Cardiac muscle cell (in vitro differentiated cells and primary cell): ENCODE measurements at places on chromosomes 12 and 14. TPM values are rescaled to one million over a fixed set of nuclear protein-coding genes. Genes with fewer than 3 reads are reported as not detected.

Gene KRT83
- not detected in 2 replicates for total RNA-seq

Gene RNU4-1
- not detected in 2 replicates for total RNA-seq

DNA sequence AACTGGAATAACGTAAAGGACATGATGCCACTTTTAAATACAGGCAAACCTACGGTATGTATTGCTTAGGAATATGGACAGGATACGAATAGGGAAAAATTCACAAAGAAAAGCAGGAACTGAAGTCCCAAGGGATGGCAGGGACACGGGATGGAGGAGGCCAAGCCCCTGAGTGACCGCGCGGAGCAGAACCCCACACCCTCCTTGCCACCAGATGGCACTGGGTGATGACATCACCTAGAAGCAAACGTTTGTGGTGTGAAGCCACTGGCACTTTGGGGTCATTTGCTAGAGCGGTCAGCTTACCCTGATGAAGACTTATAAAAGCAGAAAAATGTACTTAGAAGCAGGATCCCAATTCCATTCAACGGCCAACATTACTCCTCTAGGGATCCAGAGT lies 9.4 kb downstream of the DHX37 start:
- no peak overlapping the region for H3K27ac ChIP-seq
- no peaks in the 10 kb centered on the region for H3K27me3 ChIP-seq
- no peak for DNase-seq
- peaks cover 26% of the 10 kb centered on the region for H3K36me3 ChIP-seq
- no peaks in the 10 kb centered on the region for H3K4me1 ChIP-seq
- H3K4me3 ChIP-seq = no peak overlapping the region

DNA sequence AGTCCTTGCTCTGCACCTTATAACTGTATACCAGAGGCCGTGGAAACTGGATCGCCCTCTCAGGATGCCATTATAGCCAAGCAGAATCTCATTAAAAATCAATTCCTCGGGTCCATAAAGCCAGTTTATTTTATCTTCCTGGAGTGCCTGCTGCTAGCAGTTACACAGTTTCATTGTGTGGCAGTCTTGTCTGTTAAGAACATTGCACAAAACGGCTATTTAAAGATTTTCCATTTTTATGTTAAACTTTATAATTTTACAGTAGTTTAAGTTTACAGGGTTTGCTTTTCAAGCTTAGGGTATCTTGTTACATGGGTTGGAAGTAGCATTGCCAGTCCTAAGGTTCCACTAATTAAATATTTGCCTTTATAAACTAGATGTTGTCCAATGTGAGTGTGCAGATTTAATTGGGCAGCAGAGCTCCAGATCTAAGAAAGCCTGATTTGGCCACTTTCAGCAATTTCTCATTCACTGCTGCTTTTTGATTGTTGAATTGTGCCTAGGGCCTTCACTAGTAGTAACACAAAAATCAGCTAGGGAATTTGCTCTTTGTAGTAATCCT lies 17.0 kb downstream of the TMEM30B start:
- peaks cover 10% of the 10 kb centered on the region for H3K27me3 ChIP-seq
- no peaks in the 10 kb centered on the region for H3K4me1 ChIP-seq
- no peak for DNase-seq

DNA sequence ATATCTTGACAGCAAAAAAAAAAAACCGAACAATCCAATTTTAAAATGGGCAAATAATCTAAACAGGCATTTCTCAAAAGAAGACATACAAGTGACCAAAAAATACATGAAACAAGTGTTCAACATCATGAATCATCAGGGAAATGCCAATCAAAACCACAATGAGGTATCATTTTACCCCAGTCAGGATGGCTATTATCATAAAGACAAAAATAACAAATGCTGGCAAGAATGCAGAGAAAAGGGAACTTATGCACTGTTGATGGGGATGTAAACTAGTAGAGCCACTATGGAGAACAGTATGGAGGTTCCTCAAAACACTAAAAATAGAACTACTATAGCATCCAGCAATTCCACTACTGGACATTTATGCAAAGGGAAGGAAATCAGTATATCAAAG lies 448.2 kb downstream of the RGS6 start:
- H3K27me3 ChIP-seq = no peaks in the 10 kb centered on the region
- DNase-seq = no peak
- no peaks in the 10 kb centered on the region for H3K4me1 ChIP-seq
- no peak overlapping the region for H3K27ac ChIP-seq
- no peaks in the 10 kb centered on the region for H3K36me3 ChIP-seq

- H3K4me3 ChIP-seq = no peak overlapping the region
- H3K4me1 ChIP-seq = peaks cover 22% of the 10 kb centered on the region
- no peaks in the 10 kb centered on the region for H3K27me3 ChIP-seq
- no peak overlapping the region for H3K27ac ChIP-seq
- DNase-seq = peak; percentile 22
- no peaks in the 10 kb centered on the region for H3K36me3 ChIP-seq
Measured at GRCh38 chr14:71658261-71658860, 273.9 kb upstream of the RGS6 start.

- peaks cover 95% of the 10 kb centered on the region for H3K27me3 ChIP-seq
- peak overlapping the region; percentile 21 for H3K4me3 ChIP-seq
- H3K27ac ChIP-seq = no peak overlapping the region
- H3K4me1 ChIP-seq = peaks cover 12% of the 10 kb centered on the region
Measured at GRCh38 chr12:114698566-114699163, 14.7 kb upstream of the TBX3 start.

- DNase-seq = no peak
- peaks cover 23% of the 10 kb centered on the region for H3K4me1 ChIP-seq
- H3K27ac ChIP-seq = peak overlapping the region; percentile 78
- no peaks in the 10 kb centered on the region for H3K36me3 ChIP-seq
- no peaks in the 10 kb centered on the region for H3K27me3 ChIP-seq
Measured at GRCh38 chr12:93061473-93062419, 132.7 kb upstream of the EEA1 start.

DNA sequence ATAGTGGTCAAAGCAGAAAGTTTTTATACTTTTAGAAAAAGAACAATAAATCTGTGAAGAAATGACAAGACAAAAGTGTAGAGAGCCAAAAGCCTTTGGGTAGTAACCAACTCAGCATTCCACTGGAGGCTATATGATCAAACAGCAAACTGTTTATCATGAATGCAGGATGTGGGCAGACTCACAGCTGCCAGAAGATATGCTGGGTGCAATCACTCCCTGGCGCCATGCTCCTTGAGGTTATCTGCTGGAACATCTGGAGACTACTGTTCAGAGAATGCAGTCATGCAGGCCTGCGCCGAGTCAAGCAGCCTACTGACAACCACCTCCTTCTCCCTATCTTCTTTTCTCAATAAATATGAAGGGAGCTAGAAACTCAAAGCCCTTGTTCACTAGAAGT lies 49.0 kb upstream of the SLC8A3 start:
- no peaks in the 10 kb centered on the region for H3K36me3 ChIP-seq
- no peak for DNase-seq
- H3K4me1 ChIP-seq = no peaks in the 10 kb centered on the region
- H3K27me3 ChIP-seq = no peaks in the 10 kb centered on the region
- no peak overlapping the region for H3K4me3 ChIP-seq

DNA sequence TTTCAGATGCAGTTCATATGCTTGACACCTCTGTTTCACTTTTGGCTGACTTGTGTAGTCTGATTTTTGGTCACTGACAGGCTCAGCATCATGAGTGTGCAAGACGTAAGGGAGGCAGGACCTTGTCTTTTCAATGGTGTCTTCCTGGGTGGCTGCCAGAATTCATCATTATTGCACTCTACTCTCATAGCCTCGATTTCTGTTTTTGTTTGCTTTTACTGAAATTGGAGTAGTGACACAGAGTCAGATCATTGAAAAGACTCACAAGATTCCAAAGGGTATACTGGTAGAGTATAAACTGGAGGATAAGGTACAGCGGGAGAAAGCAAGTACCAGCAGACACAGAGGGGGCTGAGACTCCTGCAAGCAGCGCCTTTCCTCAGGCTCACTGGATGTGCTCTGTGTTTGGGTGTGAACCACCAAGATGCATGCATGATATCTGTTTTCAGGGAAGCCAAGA lies 126.3 kb upstream of the FGD4 start:
- H3K4me3 ChIP-seq = no peak overlapping the region
- H3K27ac ChIP-seq = peak overlapping the region; percentile 34
- no peaks in the 10 kb centered on the region for H3K36me3 ChIP-seq
- H3K4me1 ChIP-seq = peaks cover 6% of the 10 kb centered on the region
- H3K27me3 ChIP-seq = no peaks in the 10 kb centered on the region
